ENCODE measurements at places on chromosomes 6 and 20.

- no peaks in the 10 kb centered on the region for H3K36me3 ChIP-seq
- no peaks in the 10 kb centered on the region for H3K4me1 ChIP-seq
- H3K4me3 ChIP-seq, result no peak overlapping the region
These were observed 363.3 kb upstream of the CDH4 start for GRCh38 chr20:60888771-60889170.

DNA sequence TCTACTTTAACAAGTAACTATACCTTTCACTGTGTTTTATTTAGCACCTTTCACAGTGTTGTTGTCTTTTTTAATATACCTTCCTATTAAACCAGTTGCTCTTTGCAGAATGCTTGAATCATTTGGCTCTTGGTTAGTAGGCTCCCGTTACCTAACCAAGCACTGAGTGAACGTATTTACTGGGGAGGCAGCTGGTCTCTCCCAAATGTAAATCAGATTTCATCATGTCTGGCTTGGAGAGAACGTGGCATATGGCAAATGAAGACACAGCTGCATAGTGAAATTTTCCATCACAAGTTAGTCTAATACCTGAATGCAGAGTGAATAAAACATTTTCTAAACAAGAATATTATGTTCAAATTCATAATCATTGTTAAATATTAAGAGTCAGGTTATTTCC lies 12.4 kb downstream of the HTR1E start:
- no peaks in the 10 kb centered on the region for H3K4me1 ChIP-seq
- no peak for DNase-seq
- peaks cover 9% of the 10 kb centered on the region for H3K27me3 ChIP-seq
- H3K27ac ChIP-seq, result no peak overlapping the region
- H3K36me3 ChIP-seq, result no peaks in the 10 kb centered on the region
- H3K4me3 ChIP-seq, result no peak overlapping the region

- no peaks in the 10 kb centered on the region for H3K36me3 ChIP-seq
- no peak overlapping the region for H3K4me3 ChIP-seq
- no peaks in the 10 kb centered on the region for H3K27me3 ChIP-seq
- no peak overlapping the region for H3K27ac ChIP-seq
- no peak for DNase-seq
These were observed 2.6 kb downstream of the CST4 start for GRCh38 chr20:23686046-23686750.

DNA sequence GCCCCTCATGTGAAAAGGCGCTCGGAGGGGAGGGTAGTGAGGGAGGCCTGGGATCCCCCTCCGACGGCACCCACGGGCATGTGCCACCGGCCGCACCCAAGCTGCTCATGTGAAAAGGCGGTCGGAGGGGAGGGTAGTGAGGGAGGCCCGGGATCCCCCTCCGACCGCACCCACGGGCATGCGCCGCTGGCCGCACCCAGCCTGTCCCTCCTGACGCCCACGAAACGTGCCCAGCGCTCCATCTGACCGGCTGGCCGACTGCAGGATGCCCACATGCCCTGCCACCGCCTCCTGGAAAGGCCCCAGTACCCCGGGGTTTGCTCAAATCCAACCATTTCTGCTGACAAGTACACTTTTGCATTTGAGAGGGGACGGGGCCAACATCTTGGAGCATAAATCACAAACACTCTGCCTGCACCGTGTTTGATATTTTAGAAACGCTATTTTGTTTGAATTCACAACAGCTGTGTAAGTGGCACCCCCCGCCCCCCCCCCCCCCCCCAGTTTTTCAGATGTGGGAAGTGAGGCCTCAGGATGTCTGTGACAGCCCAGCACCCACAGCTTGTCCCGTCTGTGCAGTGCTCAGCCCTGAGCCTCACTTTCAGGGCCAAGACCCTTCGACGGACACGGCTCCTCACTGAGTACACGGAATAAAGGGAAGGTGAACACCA lies 34.1 kb downstream of the SLC2A4RG start:
- no peaks in the 10 kb centered on the region for H3K4me1 ChIP-seq
- peak; percentile 84 for DNase-seq
- no peaks in the 10 kb centered on the region for H3K36me3 ChIP-seq
- no peak overlapping the region for H3K27ac ChIP-seq

DNA sequence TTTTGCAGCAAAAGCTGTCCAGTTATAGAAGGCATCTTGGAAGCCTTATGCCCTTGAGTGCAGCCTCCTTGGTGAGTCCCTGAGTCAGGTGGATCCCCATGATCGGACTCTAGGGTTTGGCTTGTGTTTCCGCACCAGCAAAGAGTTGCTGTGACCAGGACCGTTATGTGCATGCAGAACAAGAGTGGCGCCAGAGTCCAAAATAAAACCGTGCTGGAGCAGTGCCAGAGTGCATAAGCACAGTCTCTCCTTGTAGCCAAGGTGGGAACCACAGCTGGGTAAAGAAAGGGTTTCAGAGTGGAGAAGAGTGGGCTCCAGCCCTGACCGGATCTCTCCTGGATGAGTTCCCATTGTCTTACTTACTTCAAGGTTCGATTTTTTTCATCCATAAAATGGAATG lies 58.6 kb downstream of the FOXA2 start:
- no peak overlapping the region for H3K27ac ChIP-seq
- H3K4me3 ChIP-seq, result no peak overlapping the region
- H3K4me1 ChIP-seq, result no peaks in the 10 kb centered on the region
- no peak for DNase-seq

- no peak overlapping the region for H3K27ac ChIP-seq
- no peak for DNase-seq
- H3K4me1 ChIP-seq, result peaks cover 14% of the 10 kb centered on the region
These were observed 7.9 kb downstream of the RMND1 start for GRCh38 chr6:151443911-151444621.

GRCh38 chr20:60238992-60239660 lies 280.9 kb downstream of the CDH26 start:
- H3K27ac ChIP-seq, result no peak overlapping the region
- H3K36me3 ChIP-seq, result no peaks in the 10 kb centered on the region
- peaks cover 58% of the 10 kb centered on the region for H3K27me3 ChIP-seq

GRCh38 chr20:62120990-62121775 lies 1.1 kb upstream of the LSM14B start:
- peak overlapping the region; percentile 71 for H3K27ac ChIP-seq
- no peak for DNase-seq
- H3K27me3 ChIP-seq, result peaks cover 20% of the 10 kb centered on the region
- peak overlapping the region; percentile 92 for H3K4me3 ChIP-seq
- peaks cover 5% of the 10 kb centered on the region for H3K4me1 ChIP-seq

All from RWPE2 (cell line).